ENCODE measurements at places on chromosomes 5 and 9.

- no peak for DNase-seq
Observed at GRCh38 chr9:13557746-13558145, 278.3 kb upstream of the MPDZ start.

- peak; percentile 38 for DNase-seq
Observed at GRCh38 chr5:139065306-139065705, 132.9 kb downstream of the SIL1 start.

- no peak for DNase-seq
Observed at GRCh38 chr9:130740218-130741023, 46.8 kb downstream of the EXOSC2 start.

- no peak for DNase-seq
Observed at GRCh38 chr5:149521739-149522685, 29.2 kb downstream of the CSNK1A1 start.

DNA sequence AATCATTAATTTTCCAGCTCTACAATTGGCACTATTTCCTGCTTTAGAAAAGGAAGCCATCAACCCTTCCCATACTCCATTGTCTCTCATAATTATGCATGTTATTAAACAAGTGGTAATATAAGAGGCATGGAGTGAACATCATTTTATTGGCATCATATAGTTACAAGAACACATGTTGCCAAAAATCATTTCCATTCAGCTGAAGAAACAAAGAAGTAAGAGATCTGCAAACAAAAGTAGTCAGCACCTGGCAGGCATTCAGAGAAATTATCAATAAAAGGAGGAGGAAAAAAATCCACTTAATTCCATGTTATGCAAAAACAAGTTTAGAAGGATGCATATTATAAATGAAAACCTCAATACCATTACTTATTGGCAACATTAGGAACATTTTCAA, 1208.2 kb upstream of the C9orf72 start:
- no peak for DNase-seq

DNA sequence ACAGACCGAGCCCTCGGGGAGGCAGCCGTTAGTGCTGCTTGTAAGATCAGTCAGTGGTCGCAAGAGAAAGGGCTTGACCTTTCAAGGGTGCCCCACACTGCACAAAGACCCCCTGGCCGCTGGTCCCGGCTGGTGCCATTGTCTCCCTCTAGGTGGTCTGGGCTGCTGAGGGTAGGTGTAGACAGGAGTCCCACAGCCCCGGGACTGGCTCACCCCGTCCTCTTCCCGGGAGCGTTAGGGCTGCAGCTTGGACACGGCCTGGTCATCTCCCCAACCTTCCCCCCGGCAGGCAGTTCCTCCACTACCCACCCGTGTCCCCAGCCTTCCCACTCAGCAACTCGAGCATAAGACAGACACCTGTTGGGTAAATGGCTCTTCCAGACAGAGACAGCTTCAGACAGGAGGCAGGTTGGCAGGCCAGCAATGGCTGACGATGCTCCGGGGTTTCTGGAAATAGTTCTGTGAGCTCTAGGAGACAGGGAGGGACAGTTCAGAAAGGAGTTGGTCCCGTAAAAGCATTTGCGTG, 15.3 kb upstream of the TMEM250 start:
- DNase-seq, result no peak

GRCh38 chr5:179975713-179976134, 68.0 kb upstream of the TBC1D9B start:
- DNase-seq, result no peak

DNA sequence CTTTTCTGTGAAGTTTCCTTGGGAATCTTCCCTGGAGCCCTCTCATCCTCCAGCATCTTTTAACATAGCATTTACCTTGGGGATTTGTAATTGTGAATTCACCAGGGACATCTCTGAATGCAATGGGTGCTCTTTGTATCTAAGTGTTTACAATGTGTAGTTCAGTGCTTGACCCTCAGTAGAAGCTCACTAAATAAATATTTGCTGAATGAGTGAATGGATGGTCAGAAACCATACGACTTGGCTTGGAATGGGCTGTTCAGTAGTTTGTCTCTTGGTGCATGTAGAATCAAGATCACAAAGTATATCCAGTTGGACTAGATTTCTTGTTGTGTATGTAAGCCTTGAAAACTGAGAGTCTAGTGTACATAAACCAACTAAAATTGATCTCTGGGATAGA, 81.8 kb upstream of the MEF2C start:
- DNase-seq, result no peak

- DNase-seq, result peak; percentile 72
Observed at GRCh38 chr5:170451747-170452365, 52.0 kb upstream of the KCNIP1 start.

- DNase-seq, result no peak
Observed at GRCh38 chr5:62142351-62142750, 163.7 kb upstream of the KIF2A start.

- DNase-seq, result peak; percentile 52
Observed at GRCh38 chr5:61053937-61054336, 108.3 kb downstream of the SMIM15 start.

- no peak for DNase-seq
Observed at GRCh38 chr9:12798066-12798770, 23.4 kb downstream of the LURAP1L start.

- DNase-seq, result no peak
Observed at GRCh38 chr5:1718669-1719068, 81.0 kb downstream of the MRPL36 start.

DNA sequence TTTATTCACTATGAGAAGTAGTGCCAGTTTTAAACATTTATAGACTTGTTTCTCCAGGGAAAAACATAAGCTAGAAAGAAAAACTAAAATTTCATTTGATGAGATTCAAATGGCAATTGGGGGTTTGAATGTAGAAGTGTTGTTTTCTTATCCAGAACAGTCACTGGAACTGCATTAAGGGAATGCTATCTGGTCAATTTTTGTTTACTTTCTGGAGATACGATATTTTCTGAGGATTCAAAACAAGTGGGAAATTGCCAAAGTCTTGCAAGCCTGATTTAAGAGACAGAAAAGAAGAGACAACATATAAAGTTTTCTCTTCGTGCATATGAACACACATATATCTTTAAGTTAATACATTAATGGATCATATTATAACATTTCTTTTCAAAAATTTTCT, 118.4 kb downstream of the NXNL2 start:
- no peak for DNase-seq

GRCh38 chr5:59040804-59041201, 457.9 kb downstream of the RAB3C start:
- DNase-seq, result no peak

DNA sequence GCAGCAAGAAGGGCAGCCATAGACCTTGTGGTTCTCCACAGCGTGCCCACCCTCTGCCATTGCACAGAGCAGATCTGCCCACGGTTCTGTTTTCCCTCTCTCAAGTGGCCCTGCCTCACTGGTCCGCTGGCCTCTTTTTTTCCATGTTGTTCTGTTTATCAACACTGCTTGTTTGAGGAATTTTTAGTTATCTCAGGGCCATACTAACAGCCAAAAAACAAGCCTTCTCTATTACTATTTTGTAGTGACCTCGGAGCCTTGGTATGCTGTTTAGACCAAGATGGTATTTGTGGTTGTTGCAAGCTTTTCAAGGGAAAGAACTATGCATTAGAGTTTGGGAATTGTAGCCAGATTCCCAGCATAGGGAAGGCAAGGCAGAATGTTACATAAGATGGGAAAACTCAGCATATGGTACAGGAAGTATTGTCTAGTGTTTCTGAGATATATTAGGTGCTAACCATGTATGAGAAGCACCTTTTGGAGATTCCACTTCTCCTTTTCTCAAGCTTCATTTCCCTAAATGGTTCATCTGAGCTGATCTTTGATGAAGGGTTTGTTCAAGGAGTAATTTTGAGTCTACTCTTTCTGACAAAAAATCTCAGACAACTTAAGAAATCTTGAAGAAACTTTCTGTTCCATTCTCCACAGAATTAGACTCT, 54.3 kb downstream of the NUP214 start:
- peak; percentile 83 for DNase-seq

- DNase-seq, result no peak
Observed at GRCh38 chr9:99249619-99250018, 27.5 kb downstream of the SEC61B start.

- peak; percentile 43 for DNase-seq
Observed at GRCh38 chr9:76620581-76620980, 143.7 kb upstream of the PCA3 start.

GRCh38 chr9:97963232-97963631, 19.9 kb upstream of the ANP32B start:
- no peak for DNase-seq

DNA sequence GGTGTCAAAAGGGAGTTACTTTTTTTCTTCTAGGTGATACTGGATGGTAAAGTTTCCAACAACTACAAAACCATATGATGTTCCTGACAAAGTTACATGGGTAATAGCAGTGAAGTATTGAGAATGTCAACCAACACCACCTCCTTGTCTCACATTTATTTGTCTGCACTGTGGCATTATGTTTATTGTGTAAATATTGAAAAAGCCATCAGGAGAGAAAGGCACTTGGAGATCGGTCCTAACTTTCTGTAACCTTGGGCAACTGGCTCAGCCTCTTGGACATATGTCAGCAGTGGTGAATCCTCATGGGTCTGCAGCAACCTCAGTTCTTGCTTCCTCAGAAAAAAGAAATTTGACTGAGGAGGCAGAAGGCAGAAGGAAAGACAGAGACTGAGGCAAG, 50.0 kb upstream of the ICE1 start:
- no peak for DNase-seq

- no peak for DNase-seq
Observed at GRCh38 chr5:169871826-169872490, 108.3 kb downstream of the INSYN2B start.

DNA sequence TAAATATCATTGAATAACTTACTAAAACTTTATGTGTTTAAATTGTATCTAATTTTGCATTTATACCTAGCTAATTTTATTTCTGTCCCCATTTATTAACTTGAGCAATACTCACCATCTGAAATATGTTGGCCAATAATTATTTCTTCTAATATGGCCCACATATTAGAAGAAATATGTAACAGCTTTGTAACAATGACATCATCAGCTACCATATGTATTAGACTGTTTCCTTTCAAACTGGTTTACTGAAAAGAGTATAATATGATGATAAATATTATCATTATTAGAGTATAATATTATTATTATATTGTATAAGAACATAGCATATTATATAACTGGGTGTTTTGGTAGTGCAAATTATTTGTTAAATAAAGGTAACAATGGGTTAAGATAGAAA, 220.5 kb downstream of the FBXL7 start:
- no peak for DNase-seq

DNA sequence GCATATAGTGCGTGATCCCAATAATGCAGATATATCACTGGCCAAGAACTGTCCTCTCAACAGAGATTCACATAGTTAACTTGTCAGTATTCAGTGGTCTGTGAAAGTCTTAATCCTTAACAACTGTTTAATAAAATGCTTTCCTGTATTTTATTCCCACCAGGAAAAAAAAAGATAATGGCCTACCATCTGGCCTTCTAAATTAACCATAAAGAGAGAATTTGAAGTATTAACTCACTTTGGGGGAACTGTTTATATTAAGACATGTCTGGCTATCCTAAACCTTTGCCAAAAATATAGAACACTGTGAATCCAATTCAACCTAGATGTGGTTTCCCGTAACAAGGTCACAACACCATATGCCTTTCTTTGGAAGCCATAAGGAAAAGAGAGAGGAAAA, 818 bp upstream of the FREM1 start:
- DNase-seq, result no peak

DNA sequence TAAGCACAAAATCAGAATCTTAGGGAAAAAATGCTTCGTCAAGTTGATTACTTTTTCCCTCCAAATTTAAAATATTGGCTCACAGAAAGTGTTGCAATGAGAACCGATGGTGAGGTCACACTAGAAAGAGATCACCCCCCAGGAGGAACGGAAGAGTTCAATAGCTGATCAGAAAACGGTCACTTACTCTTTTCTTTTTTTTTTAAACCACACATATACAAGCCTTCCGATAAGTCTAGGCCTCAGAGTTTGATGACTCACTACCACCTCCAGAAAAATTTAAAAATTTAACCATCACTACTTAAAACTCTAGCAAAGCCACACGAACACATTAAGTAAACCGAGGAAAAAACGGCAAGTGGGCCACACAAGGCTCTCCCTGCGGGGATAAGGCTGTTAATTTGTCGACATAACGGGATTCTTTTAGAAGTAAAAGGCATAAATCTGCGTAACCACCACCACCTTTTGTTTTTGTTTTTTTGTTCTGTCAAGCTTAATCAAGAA, 1.2 kb downstream of the SURF4 start:
- peak; percentile 39 for DNase-seq

GRCh38 chr9:132780230-132781007, 97.7 kb downstream of the AK8 start:
- no peak for DNase-seq

- no peak for DNase-seq
Observed at GRCh38 chr5:112915831-112916230, 6.2 kb downstream of the REEP5 start.

GRCh38 chr9:90176901-90177300, 465.7 kb downstream of the DIRAS2 start:
- DNase-seq, result no peak

DNA sequence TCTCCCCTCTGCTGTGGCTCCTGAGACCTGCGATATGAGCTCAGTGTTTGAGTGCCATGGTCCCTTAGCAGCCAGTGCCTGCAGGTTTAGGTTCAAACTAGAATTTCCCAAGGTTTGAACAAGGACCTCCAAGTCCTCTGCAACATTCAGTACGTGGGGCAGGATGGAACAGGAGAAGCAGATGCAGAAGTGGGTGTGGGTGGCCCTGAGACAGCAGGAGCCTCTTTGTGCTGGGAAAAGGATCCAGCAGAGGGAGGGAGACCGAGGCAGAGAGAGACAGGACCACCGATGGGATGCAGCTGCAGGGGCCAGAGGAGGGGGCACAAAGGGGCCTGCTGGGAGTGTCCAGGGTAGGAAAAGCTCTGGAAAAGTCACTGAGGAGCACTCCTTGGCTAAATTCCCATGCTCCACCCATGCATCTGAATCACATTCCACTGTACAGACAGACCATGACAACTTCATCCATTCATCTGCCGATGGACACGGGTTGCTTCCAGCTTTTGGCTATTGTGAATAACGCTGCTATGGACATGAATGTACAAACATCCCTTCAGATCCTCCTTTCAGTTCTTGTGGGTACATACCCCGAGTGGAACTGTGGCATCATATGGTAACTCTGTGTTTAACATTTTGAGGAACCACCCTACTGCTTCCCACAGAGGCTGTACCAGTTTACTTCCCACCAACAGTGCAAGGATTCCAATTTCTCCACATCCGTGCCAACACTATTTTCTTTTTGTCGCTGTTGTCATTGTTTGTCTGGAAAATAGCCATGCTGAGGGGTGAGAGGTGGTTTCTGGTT, 26.7 kb upstream of the SUSD3 start:
- DNase-seq, result peak; percentile 19

- DNase-seq, result no peak
Observed at GRCh38 chr9:34651321-34651720, 664 bp upstream of the IL11RA start.

DNA sequence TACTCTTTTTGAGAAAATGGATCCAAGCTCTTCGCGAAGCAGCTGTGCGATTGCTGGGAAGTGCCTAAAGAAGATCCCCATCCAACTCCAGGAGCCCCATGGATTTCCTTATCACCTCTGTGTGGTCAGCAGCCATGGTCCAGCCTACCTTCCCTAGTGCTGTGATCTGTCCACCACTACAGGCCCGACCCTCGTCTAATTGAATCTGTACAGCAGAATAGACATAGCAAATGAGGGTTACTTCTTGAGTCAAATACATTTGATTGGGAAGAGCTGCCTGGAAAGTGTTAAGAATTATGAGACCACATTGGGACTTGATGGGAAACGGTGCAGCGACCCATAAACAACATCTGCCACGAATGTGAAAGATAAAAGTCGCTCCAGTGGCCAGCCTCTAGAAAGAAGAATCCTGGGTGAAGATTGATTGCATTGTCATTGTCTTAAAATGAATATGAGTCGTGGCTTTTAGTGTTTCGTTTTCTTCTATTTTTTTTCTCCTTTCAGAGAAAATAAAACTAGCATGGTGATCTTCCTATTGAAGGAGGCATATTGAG, 118.4 kb downstream of the PAM start:
- DNase-seq, result no peak
